ENCODE measurements at places on chromosomes 16 and 17.

- no peak for DNase-seq
Observed at GRCh38 chr17:79942011-79942405, 93.7 kb downstream of the TBC1D16 start.

DNA sequence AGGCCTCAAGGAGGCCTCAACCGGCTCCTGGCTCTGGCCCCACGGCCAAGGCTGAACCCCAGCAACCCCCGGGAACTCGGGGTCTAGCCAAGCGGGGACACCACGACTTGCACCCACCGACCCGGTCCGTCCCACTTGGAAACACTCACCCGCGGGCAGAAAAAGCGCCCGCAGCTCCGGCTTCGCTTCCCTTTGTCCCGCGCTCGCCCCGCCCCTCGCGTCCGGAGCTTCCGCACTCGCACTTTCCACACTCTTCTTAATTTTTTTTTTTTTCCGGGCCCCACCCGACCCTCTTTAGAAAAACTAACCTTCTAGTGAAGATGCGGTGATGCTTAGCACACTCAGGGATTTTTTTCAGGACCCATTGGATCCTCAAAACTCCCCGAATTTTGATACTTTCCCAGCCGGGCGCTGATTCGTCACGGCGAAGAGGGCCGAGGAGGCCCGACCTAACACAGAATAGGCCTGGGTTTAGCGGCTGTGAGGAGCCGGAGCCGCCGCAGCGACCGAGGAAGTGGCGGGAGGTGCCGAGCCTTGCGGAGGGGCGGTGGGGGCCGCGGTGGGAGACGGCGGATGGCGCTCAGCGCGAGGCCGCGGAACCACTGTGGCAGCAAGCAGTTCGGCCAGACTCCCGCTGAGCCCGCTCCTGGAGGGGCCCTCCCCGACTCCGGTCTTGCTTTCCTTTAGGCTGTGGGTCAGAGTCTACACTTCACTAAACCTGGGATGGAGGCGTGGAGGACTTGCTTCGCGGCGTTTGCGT, at the start of gene SMARCE1:
SMARCE1 (minus strand) TSS at position 195 of the 760 bp plus-strand sequence. CDS start 2,016 bp downstream, outside the sequence.
- peak; percentile 71 for DNase-seq

DNA sequence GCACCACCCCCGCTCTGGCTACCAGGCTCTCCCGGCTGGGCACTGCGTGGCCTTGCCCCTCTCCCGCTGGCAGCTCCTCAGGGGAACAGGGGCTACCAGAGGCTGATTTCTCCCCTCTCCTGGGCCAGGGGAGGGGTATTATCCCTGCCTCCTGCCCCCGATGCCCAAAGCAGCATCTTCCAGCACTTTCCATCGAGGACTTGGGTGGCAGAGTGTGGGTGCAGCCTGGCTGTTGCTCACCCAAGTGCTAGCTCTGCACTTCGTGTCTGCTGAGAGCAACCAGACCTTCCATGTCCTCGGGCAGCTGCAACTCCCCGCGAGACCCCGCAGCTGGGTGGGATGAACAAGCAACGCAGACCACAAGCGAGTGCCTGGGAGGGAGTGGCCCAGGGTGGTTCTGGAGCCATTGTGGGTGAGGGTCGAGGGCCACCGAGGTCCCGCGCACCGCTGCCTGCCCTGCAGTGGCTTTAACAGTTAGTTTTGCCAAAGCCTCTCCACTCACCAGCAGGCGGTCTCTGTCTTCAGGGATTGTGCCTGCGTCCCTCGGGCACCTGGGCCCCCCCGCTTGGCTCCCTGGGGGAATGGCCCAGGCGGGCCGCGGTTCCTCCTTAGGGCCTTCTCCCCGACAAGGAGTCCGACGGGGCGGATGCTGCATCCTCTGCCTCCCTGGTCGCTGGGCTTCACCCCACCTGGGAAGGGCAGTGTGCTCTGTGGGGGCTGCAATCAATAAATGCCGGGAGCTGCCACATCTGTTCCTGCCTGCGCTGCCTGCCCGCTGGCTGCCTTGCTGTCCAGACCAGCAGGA, 8.4 kb downstream of the SLC25A10 start:
- no peak for DNase-seq

- no peak for DNase-seq
Observed at GRCh38 chr17:15266325-15267125, 1.4 kb upstream of the PMP22 start.

GRCh38 chr17:7893187-7893880, 4.7 kb downstream of the CHD3 start:
- DNase-seq = no peak

GRCh38 chr17:83180996-83181481, 101.6 kb downstream of the METRNL start:
- no peak for DNase-seq

GRCh38 chr17:45088741-45089140, 27.6 kb downstream of the NMT1 start:
- DNase-seq = no peak

- no peak for DNase-seq
Observed at GRCh38 chr16:72129976-72130656, 36.5 kb downstream of the DHX38 start.

- DNase-seq = no peak
Observed at GRCh38 chr17:31581491-31581890, 190.0 kb downstream of the RAB11FIP4 start.

- DNase-seq = no peak
Observed at GRCh38 chr17:65459677-65460347, 101.6 kb downstream of the AXIN2 start.

DNA sequence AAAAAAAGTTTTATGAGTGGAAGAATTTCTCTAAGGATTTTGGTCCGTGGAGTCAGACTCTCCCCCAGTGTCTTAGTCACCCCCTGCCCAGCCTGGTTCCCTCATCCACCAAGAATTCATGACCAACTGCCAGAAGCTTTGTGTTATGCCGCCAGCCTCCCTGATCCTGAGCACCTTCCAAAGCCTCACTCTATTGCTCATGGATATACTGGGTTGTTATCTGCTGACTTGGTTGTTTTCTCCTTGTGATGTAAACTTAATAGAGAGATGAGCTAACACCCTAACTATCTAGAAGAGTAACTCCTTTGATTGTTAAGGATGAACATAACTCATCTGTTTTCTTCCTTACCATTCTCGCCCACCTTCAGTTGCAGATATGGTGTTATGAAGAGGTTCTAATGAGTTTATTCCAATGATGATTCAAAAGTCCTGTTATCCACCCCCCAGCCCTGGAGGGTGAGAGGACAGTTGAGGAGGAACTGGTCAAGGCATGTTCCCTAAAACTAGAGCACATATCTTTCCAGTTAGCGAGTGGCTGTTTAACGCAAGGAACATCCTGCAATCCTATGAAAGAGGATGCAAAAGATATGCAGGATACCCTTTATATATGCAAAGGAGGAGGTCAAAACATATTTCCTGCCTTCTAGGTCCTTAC, 1.5 kb upstream of the PSMD3 start:
- DNase-seq = peak; percentile 79

GRCh38 chr17:38591759-38592241, 14.0 kb downstream of the SRCIN1 start:
- DNase-seq = peak; percentile 46

DNA sequence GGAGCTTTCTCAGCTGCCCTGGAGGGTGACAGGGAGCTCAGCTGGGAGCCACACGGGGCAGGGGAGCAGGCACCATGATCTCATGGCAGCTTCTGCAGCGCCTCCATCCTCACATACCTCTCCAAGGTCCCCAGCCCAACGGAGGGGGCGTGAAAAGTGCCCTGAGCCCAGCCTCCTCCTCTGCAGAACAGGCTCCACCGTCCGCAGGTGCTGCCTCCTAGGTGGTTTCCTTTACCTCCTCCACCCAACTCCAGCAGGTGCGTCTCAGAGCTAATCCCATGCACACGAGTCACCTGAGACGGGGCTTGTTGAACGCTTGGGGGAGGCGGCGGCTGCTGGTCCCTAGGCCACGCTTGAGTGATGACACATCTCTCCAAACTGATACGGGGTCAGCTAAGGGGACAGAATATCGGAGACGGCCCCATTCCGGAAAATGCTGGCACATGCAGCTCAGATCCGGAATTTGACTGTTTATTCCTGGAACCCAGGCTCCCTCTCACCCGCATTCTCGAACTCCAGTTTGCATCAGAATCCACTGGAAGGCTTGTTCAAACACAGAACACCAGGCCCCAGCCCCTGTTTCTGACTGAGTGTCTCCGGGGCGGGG, 387 bp upstream of the SLC38A8 start:
- DNase-seq = no peak

DNA sequence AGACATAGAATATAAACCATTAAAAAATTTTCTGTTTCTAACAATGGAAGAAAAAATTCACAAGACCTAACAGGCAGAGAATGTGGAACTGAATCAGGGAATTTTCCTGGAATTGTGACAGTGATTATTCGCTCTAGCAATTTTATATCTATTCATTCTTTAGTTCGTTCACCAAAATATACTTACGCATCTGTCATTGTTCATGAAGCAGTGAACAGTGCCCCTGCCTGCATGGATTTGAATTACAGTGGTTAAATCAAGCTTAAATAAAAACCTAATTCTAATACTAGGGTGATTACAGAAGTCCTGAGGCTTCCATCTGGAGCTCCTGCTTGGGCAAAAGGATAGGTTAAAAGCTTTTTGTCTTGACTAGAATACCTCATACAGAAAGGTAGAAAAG, 48.6 kb downstream of the ABCA8 start:
- no peak for DNase-seq

- DNase-seq = no peak
Observed at GRCh38 chr16:5069048-5069447, 2.6 kb upstream of the ALG1 start.

DNA sequence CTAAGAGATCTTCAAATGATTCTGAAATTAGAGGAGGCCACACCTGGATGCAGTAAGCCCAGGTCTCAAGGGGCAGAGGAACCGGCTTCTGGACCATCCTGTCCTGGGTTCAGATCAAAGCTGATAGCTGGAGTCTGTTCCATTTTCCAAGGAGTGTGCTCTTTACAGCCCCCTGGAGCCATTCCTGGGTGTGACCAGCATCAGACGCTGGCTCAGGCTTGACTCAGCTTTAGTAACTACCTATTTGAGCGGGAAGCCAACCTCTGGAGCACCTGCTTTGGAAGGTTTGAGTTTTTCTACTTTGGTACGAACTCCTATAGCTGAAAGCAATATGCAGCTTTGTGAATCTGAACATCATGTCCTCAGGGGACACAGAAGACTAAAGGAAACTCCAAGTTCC, 12.9 kb upstream of the BBS2 start:
- DNase-seq = no peak

DNA sequence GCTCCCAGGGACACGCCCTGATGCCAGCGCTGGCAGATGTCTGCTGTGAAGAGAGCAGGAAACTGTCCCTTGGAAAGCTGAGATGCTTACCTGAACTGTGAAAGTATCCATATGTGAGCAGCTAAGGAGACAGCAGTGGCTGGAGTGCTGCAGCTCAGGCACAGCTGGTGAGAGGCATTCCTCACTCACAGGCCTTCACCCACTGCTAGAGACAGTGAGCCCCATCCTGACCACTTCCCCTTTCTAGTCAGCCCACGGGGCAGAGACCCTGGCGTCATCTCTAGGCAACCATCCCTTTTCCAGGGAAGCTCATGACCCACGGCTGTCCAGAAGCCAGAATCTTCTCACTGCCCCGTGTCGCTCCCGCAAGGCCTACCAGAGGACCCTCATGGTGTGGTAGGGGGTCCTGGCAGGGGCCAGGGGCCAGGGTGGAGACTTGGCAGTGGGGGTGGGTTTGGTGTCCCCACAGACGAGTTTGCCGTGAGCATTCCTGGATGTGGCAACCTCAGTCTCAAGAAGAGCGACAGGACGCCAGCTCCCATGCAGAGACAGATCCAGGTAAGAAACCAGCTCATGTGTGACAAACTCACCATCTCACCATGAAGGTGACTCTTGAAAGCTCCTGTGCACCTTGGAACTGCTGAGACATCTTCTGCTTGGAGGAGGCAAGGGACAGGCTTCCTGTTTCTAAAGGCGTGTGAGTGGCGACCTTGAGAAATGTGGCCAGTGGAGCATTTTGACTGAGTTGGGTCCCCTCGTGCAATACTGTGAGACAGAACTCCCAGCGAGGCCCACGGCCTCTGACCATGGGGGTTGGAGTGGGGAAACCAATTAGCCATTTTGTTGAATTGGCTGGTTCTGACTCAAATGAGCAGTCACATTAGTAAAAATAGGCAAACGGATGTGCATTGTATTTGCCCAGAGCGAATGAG, at the start of gene SCIMP:
SCIMP (minus strand) TSS at position 216 of the 932 bp plus-strand sequence; CDS start at position 111, 105 bp downstream.
- no peak for DNase-seq

DNA sequence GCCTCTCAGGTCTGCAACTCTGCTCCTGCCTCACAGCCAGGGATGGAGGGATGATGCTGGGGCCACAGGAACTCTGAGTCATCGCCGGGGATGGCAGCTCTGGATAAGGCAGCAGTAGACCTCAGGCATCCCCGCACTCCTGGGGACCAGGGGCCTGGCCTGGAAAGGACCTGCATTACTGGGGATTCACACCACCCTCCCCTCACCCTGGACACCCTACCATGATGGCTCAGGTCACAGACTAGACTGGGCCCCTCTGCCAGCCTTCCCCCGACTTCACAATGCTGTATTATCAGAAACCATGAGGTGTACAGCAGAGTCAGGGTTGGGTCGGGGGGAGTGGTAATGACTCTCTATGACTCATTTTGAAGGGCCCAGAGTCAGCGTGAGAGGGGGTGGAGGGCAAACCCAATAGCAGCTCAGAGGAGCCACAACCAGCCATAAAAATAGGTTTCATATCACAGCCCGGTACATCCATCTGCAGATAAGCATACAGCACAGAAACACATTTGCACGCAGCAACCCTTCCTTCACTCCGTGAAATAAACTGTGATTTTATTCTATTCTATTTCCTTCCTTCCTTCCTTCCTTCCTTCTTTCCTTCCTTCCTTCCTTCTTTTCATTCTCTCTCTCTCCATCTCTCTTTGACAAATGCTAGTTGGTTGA, 28.8 kb downstream of the DYNLRB2 start:
- peak; percentile 33 for DNase-seq

DNA sequence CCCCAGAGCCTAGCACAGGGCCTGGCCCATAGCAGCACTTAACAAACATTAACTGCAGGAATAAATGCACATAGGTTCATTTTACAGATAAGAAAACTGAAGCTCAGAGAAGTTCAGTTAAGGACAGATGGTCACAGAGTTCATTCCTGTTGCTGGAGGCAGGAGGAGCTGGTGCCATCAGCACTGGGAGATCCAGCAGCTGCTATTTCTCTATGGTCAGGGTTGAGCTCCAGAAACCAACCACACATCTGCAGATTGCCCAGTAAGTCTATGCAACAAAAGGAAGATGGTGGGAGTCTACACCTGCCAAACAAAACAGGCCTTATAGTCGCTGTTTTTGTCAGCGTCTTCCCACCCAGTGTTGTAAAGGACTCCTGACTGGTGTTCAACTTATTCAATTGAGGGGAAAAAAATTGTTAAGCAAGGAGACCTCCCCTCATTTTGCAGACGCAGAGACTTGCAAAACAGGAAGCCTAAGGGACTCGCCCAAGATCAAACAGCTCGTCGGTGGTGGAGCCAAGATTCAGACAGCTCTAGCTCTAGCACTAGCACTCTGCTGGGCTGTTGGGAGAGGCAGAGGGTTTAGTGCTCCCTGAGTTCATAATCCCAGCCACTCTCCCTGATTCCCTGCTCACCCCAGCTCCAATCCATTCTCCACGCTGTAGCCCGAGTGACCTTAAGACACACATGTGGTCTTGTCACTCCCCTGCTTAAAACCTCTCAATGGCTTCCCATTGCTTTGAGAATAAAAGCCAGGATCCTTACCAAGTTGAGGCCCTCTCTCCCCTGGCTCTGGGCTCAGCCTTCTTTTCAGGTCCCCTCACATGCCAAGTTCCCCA, 9.0 kb downstream of the NOG start:
- DNase-seq = no peak

Measured in AG08395 (cell line).